ENCODE measurements at places on chromosomes 11 and 22.
A peak's percentile ranks its signal among the peaks of the same experiment; 100 is the strongest.

DNA sequence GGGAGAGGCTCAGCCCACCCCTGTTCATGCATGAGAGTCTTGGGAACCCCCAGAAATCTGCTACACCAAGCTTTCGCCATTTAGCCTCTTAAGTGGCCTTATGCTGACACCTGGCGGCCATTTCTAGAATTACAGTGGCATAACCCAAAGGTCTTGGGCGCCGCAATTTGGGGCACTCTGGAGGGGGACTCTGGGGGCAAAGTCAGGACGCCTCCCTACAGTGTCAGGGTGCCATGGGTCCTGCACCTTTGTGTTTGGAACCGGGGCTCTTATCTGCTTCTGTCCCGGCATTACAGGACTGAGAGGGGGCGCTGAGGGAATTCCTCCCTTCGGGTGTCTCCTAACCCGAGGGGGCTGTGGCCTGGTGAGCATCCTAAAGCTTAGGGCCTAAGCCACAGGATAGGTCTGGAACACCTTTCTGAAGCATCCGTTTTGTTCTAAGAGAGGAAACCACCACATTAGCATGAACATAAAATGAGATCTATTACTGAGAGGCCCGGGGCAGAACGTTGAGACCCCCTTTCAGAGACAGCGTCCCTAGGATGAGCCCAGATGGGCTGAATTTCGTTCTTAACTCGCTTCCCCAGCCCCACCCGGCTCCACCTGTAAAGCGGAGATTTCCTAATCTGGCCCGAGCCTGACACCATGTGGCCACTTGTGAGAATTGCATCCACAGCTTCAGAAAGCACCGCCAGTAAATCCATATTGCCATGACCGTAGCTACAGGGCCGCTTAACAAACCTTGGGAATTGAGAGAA lies 9.3 kb downstream of the INS start:
- DNase-seq, result peak; percentile 45

GRCh38 chr11:96332126-96332771 lies 10.7 kb downstream of the MAML2 start:
- no peak for DNase-seq

- DNase-seq, result no peak
Measured at GRCh38 chr11:83459798-83460197, 173.6 kb upstream of the CCDC90B start.

- DNase-seq, result no peak
Measured at GRCh38 chr11:35138943-35139721, at the start of gene CD44. TSS of gene CD44 (plus strand) at chr11:35139171. CDS start at chr11:35139304, 133 bp downstream.

DNA sequence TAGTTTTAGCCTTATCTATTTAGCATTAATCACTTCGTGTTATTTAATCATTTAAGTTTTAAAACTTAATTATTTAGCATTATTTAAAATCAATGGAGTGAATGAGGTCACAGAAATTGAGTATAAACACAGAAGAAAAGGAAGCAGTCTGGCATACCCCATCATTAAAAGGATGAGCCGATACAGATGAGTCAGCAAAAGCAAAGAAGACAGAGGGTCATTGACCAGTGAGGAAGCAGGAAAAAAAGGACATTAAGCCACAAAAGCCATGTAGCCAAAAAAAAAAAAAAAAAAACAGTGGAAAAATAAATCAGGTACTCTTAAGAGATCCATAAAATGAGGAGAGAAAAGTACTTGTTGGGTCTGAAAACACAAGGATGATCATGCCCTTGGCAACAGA lies 71.5 kb downstream of the TYR start:
- DNase-seq, result no peak

DNA sequence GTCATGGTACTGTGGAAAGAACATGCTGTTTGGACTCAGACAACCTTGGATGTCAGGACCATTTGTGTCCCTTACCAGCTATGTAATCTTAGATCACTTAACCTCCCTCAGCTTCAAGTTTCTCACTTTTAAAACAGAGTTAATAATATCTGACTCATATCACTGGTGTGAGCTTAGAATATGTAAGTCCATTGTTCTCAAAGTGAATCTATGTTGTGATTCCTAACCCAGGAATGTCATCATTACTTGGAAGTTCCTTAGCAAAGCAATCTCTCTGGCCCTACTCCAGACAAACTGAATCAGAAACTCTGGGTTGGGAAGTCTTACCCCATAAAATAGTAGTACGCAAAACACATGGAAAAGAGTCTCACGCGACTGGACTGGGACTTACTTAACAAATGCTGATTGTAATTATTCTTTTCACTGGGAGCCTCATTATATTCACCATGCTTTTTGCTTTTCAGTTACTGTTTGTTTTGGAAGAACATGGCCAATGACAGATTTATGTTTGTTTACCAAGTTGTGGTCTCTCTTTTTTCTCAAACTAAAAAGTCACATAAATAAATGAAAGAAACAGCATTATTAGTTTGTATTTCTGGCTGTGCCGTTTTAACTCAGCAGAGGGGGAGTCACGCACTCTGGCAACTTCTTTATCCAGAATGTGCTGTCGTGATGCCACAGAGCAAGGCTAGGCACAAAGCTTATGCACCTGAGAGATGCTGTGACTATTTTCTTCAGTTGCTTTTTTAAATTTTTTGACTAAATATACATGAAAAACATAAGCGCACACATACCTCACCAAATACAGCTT lies 217.7 kb upstream of the CTSC start:
- no peak for DNase-seq

DNA sequence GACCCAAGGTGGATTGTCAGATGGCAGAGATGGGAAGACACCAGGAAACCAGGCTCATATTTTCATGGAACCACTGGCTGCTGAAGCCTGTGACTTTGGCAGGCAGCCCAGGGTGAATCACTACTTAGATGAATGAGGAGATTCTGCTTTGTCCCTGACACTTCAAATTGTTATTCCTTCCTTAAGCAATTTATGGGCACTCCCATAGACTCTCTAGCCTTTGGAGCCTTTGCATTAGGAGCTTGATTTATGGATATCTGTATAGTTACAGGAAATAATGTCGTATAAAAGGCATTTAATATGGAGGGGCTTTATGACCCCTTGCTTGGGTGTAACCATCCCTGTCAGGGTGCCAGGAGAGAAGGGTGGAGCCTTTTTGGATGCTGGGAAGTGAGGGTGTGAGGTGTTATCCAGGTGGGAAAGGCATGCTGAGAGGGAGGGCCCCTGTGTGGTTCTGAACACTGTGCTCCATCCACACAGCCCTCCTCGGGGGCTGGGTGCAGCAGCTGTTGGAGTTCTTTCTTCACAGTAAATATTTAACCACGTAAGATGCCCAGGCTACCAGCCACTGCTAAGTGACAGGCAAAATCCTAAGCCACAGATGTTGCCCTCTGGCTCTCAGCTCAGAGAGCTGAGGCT lies 35.3 kb downstream of the IL18 start:
- no peak for DNase-seq

GRCh38 chr11:36051235-36052144 lies 107.6 kb downstream of the LDLRAD3 start:
- no peak for DNase-seq

DNA sequence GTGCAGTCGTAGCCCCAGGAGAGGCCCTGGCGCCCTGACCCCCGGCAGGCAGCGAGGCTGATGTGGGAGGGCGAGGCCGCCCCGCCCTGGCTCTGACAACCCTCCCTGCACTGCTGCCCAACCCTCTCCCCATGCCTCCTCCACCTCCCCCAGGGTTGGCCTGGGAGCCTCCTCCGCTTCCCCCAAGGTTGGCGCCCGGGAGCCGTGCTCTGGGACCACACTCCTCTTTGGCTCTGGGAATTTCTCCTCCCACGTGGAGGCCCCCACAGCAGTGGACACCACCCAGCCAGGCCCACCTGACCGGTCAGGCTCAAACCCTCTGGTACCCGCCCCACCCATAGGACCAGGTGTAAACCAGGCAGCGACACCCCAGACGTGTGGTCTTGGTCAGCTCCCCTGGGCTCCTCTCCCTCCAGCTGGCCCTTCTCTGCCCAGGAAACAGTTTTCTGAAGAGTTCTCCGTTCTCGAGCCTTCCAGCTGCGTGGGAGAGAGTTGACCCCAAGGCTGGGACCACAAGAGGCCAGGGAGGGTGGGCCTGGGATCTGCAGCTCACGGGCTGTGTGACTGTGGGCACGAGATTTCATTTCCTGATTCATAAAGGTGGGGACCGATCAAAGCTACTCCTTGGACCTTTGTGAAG lies 39.5 kb upstream of the BRSK2 start:
- DNase-seq, result no peak

DNA sequence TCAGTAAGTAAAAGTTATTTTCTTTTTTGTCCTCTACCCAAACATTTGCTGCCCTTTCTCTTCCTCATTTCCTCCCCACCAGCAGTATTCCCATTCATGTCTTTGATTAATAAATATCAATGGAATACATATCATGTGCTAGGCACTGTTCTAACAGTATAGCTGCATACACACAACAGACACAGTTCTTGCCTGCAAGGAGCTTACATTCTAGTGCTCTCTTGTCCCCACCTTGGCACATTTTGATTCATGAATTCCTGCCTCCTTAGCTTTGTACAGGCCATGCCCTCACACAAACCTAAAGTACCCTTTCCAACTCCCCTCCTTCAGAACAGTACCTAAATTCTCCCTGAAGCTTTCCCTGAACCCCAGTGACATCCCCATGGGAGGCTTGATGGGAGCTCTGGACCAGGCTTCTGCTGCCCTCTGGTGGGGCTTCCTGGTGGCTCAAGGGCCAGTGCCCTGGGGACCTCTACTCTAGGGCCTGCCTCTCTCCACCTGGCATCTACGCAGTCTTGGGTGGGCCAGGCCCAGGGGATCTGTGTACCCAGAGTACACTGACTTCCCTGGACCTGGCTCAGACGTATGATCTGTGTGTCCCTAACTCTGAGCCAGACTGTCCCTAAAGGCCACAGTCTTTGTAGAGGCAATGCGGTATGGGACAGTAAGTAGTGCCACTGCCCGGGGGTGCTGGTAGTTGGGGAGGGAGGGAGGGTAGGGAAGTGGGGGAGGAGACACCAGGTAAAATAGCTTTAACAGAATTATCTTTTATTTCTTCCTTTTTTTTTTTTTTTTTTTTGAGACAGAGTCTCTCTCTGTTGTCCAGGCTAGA lies 14.1 kb downstream of the RPS13 start:
- DNase-seq, result peak; percentile 59

- DNase-seq, result no peak
Measured at GRCh38 chr11:128894685-128895084, 3.5 kb downstream of the KCNJ5 start.

DNA sequence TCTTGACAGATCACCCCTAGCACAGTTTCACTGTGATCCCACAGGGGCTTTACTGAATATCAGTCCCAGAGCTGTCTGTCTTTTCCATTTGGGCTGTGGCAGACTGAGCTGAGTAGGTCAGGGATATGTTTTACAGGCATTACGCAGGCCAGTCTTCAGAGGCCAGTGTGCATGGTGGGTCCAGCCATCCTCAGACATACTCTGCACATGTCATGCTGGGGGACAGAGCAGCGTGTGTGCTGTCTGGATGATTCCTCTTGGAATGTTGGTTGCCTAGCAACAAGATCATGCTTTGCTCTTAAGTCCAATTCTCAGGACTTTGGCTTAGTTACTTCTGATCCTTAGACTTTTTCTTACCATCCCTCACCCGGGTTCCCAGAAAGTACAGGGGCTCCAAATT lies 736.5 kb downstream of the DLG2 start:
- DNase-seq, result no peak

GRCh38 chr11:33375688-33376311 lies 118.6 kb downstream of the HIPK3 start:
- no peak for DNase-seq

DNA sequence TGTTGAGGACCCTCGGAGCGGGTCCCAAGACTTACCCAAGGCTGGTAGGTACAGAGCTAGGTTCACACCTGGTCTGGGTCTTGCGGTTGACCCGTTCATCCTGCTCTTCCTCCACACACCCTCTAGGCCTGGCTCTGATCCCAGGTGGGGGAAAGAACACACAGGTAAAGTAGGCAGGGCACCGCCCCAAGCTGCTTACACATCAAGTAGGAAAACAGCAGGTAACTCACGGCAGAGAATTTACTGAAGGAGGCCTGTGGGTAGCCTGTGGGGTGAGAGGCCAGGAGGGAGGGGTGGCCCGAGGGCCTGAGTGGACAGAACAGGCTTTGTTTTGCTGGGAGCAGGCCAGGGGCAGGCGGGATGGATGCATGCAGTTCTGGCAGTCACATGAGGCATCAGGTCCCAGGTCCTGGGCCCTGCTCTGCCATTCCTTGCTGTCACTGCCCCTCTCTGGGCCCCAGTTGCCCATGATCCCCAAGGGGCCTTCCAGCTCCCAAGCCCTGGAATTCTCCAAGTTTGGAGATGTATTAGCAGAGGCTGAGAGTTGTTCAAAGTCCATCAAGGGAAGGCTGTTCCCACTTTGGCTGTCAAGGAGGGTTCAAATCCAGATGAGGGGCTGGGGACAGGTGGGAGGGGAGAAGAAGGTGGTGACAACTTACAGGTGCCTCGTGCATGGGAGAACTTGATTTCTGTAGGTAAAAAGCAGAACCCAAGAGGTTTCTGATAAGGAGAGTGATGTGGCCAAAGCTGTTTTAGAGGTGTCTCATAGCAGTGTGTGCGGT lies 5.7 kb downstream of the TSKU start:
- DNase-seq, result no peak

DNA sequence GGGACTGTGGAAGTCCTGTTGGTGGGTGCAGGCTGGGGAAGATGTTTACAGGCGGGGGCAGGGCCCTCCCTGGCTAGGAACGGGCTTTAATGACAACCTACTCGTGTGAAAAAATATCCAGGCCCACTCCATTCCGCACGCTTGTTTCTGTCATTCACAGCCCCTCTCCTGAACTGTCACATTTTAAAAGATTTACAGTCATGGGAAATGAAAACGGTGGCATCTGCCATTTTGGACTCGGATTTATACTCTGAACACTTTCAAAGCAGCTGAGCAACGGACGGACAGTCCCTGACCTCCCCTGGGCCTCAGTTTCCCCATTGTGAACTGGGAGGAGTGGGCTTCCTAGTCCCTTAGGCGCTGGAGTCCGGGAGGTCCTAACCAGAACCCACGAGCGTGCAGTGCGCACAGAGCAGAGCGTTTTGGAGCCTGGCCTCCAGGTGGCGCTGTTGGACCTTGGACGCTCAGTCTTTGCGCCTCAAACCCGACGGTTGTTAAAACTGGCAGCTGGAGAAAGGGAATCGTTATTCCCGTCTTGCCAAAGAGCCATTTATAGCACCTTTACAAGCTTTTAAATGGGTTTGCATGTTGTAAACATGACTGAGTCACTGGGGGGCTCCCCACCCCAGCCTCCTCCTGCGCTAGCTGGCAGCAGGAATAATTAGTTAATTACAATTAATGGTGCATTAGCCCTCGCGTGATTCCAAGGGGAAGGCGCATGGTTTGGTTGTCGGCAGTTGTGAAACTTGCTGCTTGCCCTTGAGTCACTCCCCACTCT lies 75.3 kb downstream of the FBLN1 start:
- DNase-seq, result peak; percentile 63

DNA sequence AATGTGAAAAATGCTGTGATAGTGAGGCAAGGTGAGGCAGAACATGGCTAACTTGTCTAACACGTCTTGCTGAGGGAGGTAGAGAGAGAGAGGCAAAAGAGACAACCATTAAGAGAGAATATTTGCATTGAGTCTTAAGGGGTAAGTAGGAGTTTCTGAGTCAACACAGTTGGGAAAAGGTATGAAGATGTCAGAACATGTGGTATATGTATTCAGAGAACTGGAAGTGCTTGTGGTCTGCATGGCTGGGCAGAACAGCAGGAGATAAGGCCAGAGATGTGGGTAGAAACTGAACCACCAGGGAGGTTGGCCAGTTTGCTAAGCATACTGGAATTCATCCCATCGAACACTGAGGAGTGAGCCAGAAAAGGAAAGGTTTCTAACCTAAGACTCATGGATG lies 25.0 kb upstream of the SLC5A1 start:
- no peak for DNase-seq

All from caudate nucleus (tissue), 63 donors.